CD4-positive, alpha-beta T cell treated with Interleukin-6 at 100 ng/mL for 8 hours (primary cell): ENCODE measurements at places on chromosomes 4 and X.

DNA sequence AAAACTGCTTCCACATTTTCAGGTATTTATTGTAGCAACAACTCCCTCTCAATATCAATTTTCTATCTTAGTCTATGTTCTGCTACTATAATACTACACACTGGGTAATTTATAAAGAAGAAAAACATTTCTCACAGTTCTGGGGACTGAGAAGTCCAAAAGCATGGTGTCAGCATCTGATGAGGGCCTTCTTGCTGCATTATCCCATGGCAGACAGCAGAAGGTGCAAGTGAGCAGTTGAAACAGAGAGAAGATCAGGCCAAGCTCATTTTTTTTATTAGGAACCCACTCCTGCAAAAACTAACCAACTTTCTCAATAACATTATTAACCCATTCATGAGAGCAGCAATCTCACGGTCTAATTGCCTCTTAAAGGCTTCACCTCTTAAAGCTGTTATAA, 376.0 kb downstream of the RAB28 start:
- no peak for DNase-seq

- no peak for DNase-seq
These were observed 77.3 kb upstream of the MSX1 start for GRCh38 chr4:4781936-4782707.

GRCh38 chr4:141047228-141047884, 85.9 kb downstream of the RNF150 start:
- no peak for DNase-seq

DNA sequence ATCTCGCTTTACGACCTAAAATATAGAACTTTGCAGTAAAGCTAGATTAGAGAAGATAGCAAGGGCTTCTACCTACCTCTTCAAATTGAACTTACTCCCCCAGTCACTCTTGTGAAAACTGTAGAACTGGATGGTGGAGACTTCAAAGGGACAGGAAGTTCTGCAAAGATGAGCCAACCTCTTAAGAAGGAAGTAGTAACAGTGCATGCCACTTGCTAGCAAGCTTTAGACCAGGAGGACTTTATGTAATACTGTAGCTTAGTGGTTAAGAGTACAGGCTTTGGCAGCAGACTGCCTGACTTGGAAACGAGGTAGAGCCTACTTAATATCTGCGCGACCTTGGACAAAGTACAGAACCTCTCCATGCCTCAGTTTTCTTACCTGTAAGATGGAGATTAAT, 27.5 kb upstream of the VBP1 start:
- DNase-seq, result peak; percentile 72

GRCh38 chrX:48496660-48497059, 12.1 kb upstream of the PORCN start:
- no peak for DNase-seq

- DNase-seq, result no peak
These were observed 472.4 kb downstream of the ZNF674 start for GRCh38 chrX:46072791-46073190.

GRCh38 chr4:174144106-174144505, 139.4 kb downstream of the FBXO8 start:
- DNase-seq, result no peak

DNA sequence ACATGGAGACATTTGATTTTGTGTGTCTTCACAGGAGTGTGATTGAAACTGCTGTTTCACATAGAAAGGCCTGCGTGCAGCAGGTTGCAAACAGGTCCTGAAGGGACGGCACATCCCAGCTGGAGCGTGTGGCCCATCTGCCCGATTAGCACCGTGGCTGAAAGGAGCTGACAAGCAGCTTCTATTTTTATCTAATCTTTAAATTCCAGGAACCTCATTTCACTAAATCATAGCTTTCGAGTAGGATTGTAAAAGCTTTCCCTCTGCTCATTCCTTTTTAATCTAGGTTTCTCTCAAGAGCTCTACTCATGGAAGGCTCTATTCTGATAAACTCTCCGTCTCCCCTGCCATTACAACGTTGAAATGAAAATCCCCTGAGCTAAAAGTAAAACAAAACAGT, 106.8 kb downstream of the FSTL5 start:
- DNase-seq, result no peak

- DNase-seq, result no peak
These were observed 131.6 kb downstream of the PDS5A start for GRCh38 chr4:39846120-39846519.

- DNase-seq, result no peak
These were observed 325.0 kb downstream of the FBXO8 start for GRCh38 chr4:173958445-173958844.

DNA sequence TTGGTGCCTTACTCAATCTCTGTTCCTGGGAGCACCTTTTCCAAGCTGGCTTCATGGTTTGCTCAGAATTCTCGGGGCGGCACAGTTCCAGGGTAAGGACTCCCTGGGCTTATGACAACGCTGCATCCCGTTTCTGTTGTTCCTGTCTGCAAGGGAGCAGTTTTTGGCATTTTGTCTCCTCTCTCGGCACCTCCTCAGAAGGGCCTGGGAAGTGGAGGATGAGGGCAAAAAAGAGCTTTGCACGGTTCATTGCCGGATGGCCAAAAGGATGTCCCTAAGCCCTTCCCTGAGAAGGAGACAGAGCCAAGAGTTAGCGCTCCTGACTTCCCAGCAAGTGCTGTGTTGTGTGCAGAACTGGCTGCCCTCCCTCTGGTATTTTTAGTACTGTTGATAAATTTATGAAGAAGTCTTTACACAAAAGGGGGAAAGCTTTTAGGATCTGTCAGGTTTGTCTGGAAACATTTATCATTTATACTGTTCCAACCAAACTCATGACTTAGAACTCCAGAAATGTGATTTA, 13.4 kb downstream of the SRD5A3 start:
- no peak for DNase-seq

DNA sequence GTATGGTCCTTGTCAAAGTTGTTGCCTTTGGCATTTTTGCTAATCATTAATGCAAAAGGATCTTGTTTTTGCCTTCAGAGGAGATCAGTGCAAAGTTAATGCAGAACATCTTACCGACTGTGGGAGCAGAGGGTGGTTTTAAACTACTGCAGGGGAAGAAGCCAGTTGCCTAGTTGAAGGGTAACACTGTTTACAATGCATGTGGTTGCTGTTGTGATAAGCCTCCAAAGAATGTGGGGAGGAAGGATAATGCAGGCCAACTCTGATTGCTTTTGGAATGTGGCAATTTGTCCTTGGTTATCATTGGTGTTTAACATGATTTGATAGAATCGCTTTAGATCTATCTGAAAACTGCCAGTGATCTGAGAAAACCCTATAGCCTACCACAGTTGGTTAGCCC, 204.3 kb upstream of the TLL1 start:
- no peak for DNase-seq

- DNase-seq, result no peak
These were observed 65.0 kb upstream of the IL15 start for GRCh38 chr4:141571362-141571761.

DNA sequence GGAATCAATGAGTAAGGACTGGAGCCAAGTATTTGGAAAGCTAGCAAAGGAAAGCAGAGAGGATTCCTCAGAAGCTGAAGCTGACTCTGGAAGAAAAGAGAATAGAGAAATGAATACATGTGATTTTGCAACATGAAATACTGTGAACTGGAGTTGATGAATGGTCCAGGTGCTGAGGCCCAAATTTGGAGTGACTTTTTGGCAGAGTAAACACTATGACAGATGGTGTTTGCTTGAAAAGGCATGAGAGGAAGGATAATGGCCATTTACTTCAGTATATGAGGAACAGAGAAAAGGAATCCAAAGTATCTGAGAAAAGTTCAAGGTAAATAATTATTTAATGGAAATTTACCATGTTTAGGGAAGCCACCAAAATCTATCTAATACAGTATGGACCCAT, 236.7 kb downstream of the SLITRK2 start:
- DNase-seq, result no peak

DNA sequence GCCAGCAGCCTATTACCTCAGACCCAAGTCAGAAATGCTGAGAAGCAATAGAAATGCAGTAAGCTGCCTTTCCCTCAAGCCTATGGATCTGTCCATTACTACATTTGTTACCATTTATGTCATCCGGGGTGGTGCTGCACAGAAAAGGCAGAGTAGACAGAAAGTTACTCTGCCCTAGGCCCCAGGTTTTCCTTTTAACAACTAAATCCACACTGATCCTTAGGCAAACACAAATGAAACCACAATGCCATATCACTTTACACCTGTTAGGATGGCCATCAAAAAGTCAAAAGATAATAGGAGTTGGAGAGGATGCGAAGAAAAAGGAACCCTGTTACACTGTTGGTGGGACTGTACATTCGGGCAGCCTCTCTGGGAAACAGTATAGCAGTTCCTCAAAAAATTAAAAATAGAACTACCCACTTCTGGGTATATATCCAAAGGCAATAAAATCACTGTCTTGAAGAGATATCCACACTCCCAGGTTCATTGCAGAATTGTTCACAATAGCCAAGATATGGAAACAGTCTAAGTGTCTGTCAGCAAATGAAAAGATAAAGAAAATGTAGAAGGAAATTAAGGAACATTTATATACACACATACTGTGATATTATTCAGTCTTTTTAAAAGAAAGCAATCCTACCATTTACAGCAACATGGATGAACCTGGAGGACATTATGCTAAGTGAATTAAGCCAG, 186.3 kb downstream of the NWD2 start:
- DNase-seq, result no peak

GRCh38 chr4:171130256-171130801, 682.9 kb upstream of the GALNTL6 start:
- no peak for DNase-seq

DNA sequence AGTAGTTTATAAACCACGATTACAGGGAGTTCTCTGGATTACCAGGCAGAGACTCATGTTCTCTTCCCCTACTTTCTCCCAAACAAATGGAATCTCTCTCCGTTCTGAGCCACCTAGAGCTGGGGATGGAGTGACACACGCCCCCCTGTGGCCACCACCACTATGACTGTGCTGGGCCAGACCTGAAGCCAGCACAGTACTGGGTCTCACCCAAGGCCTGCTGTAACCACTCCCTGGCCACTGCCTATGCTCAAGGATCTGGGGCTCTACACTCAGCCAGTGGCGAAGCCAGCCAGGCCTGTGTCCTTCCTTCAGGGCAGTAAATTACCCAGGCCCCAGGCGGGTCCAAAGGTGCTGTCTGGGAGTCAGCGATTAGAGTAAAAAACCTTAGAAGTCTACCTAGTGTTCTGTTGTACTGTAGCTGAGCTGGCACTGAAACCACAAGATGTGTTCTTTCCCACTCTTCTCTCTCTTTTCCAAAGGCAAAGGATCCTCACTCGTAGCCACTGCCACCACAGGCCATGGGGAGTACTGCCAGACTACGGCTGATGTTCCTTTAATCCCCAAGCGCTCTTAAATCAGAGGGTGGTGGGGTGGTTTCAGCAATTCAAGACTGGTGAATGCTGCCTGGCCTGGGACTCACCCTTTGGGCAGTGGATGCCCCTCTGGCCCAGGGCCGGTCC, 412.2 kb upstream of the ARX start:
- no peak for DNase-seq

- no peak for DNase-seq
These were observed 9.3 kb downstream of the NOX1 start for GRCh38 chrX:100864657-100865391.

DNA sequence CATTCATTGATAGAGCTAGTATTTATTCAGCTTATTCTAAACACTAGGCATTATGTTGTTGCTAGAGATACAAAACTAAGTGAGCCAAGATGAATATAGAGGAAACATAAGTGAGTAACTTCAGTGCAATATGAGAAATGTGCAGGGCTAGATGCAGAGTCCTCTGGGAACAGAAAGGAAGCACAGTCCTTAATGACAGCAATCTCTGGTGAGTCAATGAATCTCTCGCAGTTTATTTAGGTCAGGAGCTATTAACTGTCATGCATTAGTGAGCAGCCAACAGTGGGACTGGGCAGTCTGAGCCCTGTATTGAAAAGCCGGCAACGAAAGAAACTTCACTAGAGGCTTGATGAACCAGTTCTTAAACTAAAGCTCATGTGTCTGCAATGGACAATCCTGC, 598.1 kb upstream of the MAGEB2 start:
- no peak for DNase-seq

DNA sequence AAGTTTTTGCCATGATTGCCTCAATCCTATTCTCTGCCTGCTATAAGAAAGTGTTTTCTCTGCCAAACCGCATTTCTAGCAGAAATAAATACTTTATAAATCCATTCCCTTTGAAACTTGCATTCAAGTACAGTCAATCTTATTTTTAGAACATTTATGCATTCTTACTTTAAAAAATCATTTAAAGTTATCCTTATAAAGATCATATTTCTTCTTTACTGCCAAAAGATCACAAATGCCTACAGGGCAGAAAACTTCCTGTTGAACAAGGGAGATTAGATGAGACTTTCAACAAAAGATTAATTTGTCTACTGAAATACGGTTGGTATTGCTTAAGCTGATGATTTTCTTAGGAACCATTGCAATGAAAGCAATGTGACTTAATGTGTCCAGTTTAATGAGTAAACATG, 207.2 kb upstream of the SLIT2 start:
- no peak for DNase-seq

- no peak for DNase-seq
These were observed 1289.6 kb upstream of the TENM3 start for GRCh38 chr4:180953572-180953971.

GRCh38 chr4:141635736-141636081, 674 bp upstream of the IL15 start:
- no peak for DNase-seq

DNA sequence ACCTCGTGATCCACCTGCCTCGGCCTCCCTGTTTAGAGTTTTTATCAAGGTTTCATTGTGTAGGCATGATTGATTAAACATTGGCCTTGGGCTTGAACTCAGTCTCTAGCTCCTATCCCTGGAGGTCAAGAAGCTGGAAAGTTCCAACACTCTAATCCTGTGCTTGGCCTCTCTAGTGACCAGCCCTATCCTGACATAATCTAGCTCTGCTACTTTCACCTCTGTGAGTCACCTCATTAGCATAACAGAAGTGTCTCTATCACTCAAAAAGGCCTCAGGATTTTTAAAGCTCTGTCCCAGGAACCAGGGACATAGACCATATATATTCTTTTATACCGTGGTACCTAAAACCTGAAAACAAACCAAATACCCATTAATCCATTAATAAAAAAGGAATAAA, 377.5 kb downstream of the CENPC start:
- DNase-seq, result no peak

DNA sequence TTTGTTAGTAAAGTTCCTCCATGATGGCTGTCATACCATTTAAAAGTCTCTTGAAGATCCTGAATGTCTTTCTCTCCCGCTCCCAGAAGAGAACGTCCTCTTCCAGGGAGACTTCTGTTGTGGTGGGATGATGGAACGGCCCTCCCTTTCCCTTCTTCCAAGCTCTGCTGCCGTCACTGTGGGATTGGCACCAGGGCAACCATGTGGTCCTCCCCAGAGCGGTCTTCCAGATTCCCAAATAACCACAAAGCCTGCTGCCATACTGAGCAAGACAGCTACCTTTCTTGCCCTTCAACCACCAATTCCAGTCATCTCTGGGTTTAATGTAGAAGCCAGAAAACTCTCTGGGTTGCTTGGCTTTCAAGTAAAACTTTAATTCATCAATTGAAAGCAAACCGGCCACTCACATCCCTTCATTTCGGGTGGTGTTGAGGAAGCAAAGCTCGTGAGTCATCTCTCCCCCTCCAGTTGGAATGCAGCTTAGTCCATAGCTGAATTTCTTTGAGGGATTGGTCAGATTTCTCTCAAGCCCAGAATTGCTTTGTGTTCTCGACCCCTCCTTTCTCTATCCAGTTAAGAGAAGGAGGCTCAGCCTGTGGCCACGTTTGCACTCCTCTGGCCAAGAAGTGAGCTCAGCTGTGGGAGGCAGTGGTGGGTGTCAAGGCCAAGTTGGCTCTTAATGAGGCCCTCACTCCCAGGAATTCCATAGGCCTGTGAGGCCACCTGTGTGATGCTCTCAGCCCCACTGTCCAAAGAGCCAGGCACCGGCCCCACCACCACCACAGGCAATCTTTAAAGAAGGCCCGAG, 36.9 kb downstream of the FHDC1 start:
- no peak for DNase-seq

GRCh38 chrX:8273451-8273895, 102.4 kb upstream of the VCX2 start:
- no peak for DNase-seq
